ENCODE measurements at places on chromosomes 7 and 10.
A peak's percentile ranks its signal among the peaks of the same experiment; 100 is the strongest.

- DNase-seq = no peak
- H3K4me1 ChIP-seq = no peaks in the 10 kb centered on the region
- no peak overlapping the region for H3K27ac ChIP-seq
- no peak overlapping the region for H3K4me3 ChIP-seq
Measured at GRCh38 chr10:49131507-49132361, 2.1 kb downstream of the FAM170B start.

DNA sequence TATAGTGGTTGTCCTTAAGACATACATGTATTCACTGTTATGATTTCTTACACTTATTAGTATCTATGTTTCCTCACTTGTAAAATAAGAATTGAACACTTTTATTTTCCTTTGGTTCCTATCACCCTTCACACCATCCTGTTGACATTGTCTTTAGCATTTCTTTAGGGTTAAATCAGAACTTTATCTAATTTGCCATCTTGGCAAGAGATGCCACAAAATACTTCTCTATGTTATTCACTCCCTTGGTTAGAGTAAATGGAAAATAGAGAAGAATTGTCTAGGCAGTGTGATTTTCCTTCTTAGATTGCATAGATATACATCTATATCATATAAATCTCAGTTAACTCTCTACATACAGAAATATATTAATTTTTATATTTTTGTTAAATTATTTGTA is 204.7 kb downstream of the SEMA3D start:
- DNase-seq = no peak

GRCh38 chr7:139731802-139732470 is 45.9 kb downstream of the HIPK2 start:
- H3K4me3 ChIP-seq = peak overlapping the region; percentile 25
- H3K36me3 ChIP-seq = peaks cover 20% of the 10 kb centered on the region
- no peaks in the 10 kb centered on the region for H3K27me3 ChIP-seq
- DNase-seq = no peak

GRCh38 chr10:116470768-116471415 is 43.2 kb downstream of the PNLIPRP3 start:
- DNase-seq = no peak
- no peaks in the 10 kb centered on the region for H3K36me3 ChIP-seq
- H3K4me3 ChIP-seq = no peak overlapping the region

GRCh38 chr7:19284596-19285300 is 139.5 kb upstream of the FERD3L start:
- H3K36me3 ChIP-seq = no peaks in the 10 kb centered on the region
- no peak overlapping the region for H3K4me3 ChIP-seq
- no peaks in the 10 kb centered on the region for H3K4me1 ChIP-seq
- DNase-seq = no peak
- no peaks in the 10 kb centered on the region for H3K27me3 ChIP-seq
- H3K27ac ChIP-seq = no peak overlapping the region

DNA sequence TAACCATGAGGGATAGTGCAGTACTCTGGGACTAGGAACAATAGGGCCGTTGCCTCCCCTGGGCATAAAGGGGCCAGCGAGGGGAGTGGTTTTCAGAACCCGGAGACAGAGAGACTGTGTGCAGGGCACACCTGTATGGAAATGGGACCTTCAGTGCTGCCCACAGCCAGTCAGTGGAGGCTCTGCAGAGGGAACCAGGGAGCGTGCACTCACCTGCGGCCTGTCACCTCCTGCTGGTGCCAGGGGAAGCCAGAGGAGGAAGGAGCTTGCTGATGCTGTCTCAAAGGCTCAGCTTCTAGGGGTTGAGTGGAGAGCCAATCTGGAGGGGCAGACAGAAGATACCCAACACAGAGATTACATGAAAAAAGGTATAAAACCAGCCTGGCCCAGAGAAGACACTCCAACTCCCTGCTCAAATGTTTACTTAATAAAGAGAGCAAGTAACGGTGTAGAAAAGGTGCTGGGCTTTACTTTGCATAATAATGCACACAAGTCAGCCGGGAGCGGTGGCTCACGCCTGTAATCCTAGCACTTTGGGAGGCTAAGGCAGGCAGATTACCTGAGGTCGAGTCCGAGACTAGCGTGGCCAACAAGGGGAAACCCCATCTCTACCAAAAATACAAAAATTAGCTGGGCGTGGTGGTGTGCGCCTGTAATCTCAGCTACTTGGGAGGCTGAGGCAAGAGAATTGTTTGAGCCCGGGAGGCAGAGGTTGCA is 35.5 kb upstream of the WAPL start:
- H3K4me3 ChIP-seq = no peak overlapping the region
- no peaks in the 10 kb centered on the region for H3K36me3 ChIP-seq
- no peaks in the 10 kb centered on the region for H3K27me3 ChIP-seq
- no peak for DNase-seq
- H3K27ac ChIP-seq = no peak overlapping the region
- no peaks in the 10 kb centered on the region for H3K4me1 ChIP-seq

- no peak for DNase-seq
- no peaks in the 10 kb centered on the region for H3K4me1 ChIP-seq
- no peaks in the 10 kb centered on the region for H3K27me3 ChIP-seq
- H3K4me3 ChIP-seq = no peak overlapping the region
- H3K36me3 ChIP-seq = peaks cover 18% of the 10 kb centered on the region
Measured at GRCh38 chr7:17328641-17329040, 30.2 kb downstream of the AHR start.

GRCh38 chr10:30736685-30737232 is 107.2 kb upstream of the LYZL2 start:
- no peak for DNase-seq
- H3K36me3 ChIP-seq = no peaks in the 10 kb centered on the region

GRCh38 chr10:63723741-63724140 is 202.5 kb downstream of the REEP3 start:
- H3K27ac ChIP-seq = no peak overlapping the region
- H3K27me3 ChIP-seq = peaks cover 65% of the 10 kb centered on the region
- H3K4me3 ChIP-seq = no peak overlapping the region
- no peak for DNase-seq
- no peaks in the 10 kb centered on the region for H3K36me3 ChIP-seq

DNA sequence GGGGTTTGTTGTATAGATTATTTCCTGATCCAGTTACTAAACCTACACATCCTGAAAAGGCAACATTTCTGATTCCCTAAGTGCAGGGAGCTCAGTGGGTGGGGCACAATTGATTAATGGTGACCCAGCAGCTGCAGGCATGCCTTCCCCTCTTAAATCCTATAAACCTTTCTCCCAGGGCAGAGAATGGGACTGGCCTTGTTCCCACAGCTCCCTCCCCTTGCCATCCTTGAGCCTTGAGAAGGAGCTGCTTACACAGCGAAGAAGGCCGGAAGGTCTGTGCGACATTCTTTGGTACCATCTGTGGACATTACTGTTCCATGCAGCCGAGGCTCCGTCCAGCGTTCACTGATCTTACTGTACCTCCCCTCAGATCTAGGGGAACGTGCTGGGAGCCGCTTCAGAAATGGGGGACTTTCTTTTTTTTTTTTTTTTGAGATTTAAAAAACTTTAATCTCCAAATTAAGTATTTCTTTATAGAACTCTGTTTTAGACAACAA is 14.3 kb downstream of the KLF6 start:
- no peak overlapping the region for H3K27ac ChIP-seq
- no peaks in the 10 kb centered on the region for H3K27me3 ChIP-seq
- DNase-seq = no peak
- H3K36me3 ChIP-seq = no peaks in the 10 kb centered on the region
- H3K4me3 ChIP-seq = no peak overlapping the region
- peaks cover 28% of the 10 kb centered on the region for H3K4me1 ChIP-seq

DNA sequence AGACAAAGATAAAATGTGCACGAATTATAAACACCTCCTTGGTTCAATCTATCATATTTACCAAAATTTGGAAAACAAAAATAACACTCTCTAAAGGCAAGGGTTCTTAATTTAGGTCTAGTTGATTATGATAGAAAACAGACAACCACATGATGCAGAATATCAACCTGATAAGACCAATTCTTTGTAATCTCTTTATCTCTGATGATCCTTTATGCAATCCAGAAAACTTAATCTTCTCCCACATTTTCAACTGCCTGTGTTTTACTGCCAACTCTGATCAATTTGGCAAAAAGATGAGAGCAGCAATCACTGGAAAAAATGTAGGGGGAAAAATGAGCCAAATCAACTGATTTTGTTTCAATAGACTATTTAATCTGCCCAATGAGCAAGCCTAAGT is 148.5 kb downstream of the LRRN3 start:
- peaks cover 11% of the 10 kb centered on the region for H3K36me3 ChIP-seq
- no peak overlapping the region for H3K27ac ChIP-seq
- no peak for DNase-seq
- no peak overlapping the region for H3K4me3 ChIP-seq
- H3K27me3 ChIP-seq = no peaks in the 10 kb centered on the region

DNA sequence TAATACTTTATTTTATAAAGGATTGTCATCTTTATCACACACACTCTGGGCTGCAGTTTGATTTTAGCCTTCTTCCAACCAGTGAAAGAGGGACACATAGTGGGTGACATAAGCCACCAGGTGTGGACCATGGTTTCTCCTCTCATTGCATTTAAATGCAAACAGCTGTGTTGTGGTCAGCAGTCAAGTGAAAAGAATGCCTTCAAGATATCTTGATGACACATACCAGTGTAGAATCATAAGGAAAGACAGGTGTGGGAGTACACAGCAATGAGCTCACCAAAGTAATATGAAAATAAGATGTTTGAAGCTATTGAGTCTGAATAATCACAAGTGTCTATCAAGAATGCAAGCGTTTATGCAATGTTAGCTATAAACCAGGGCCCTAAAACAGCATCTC is 580.0 kb downstream of the XPNPEP1 start:
- no peak overlapping the region for H3K27ac ChIP-seq
- H3K4me3 ChIP-seq = no peak overlapping the region
- H3K4me1 ChIP-seq = no peaks in the 10 kb centered on the region
- H3K27me3 ChIP-seq = no peaks in the 10 kb centered on the region
- DNase-seq = no peak

DNA sequence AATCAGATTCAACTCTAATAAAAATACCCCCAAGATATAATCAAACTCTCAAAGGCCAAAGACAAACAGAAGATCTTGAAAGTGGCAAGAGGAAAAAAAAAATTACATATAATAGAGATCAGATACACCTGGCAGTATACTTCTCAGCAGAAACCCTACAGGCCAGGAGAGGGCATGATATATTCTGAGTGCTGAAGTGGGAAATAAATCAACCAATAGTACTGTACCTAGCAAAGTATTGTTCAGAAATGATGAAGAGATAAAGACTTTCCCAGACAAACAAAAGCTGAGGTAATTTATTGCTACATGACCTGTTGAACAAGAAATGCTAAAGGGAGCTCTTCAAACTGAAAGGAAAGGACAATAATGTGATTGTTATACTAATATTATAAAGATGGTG is 291.9 kb downstream of the SH2D4B start:
- no peak for DNase-seq
- H3K27me3 ChIP-seq = peaks cover 2% of the 10 kb centered on the region
- no peak overlapping the region for H3K27ac ChIP-seq
- no peaks in the 10 kb centered on the region for H3K4me1 ChIP-seq
- no peaks in the 10 kb centered on the region for H3K36me3 ChIP-seq
